ENCODE measurements at places on chromosomes 6 and 20. TPM values are rescaled to one million over a fixed set of nuclear protein-coding genes. Genes with fewer than 3 reads are reported as not detected.

The SLC17A1 gene
- not detected for total RNA-seq

The CAGE1 gene
- total RNA-seq, result not detected

The COL12A1 gene
- 29.7 TPM for total RNA-seq

The PPP1R3G gene
- total RNA-seq, result 16.4 TPM

The HCRTR2 gene
- not detected for total RNA-seq

The TUBB gene
- 121 TPM for total RNA-seq

The TBX18 gene
- 13.1 TPM for total RNA-seq

The SRSF3 gene
- 51.4 TPM for total RNA-seq

The BTNL2 gene
- total RNA-seq, result not detected

The AVP gene
- total RNA-seq, result not detected

The ZNF512B gene
- 8.3 TPM for total RNA-seq

The ENPP5 gene
- total RNA-seq, result 17.7 TPM

The POPDC3 gene
- total RNA-seq, result 39.3 TPM

The DNAH8 gene
- total RNA-seq, result 0.04 TPM

The ZC2HC1B gene
- not detected for total RNA-seq

The RAD21L1 gene
- total RNA-seq, result not detected

The SLC13A3 gene
- total RNA-seq, result 0.37 TPM

The CDKAL1 gene
- total RNA-seq, result 8.8 TPM

The C20orf204 gene
- 0.35 TPM for total RNA-seq

The RHAG gene
- 2.0 TPM for total RNA-seq

The USP49 gene
- 1.7 TPM for total RNA-seq

The GPRC6A gene
- not detected for total RNA-seq

The ELOVL2 gene
- 1.6 TPM for total RNA-seq

The OLIG3 gene
- total RNA-seq, result not detected

The LRP11 gene
- total RNA-seq, result 17.0 TPM

The COX7A2 gene
- 647 TPM for total RNA-seq

The MRPL2 gene
- total RNA-seq, result 37.0 TPM

The PDYN gene
- total RNA-seq, result not detected

The LYRM2 gene
- 18.9 TPM for total RNA-seq

The TMEM217 gene
- 1.3 TPM for total RNA-seq

The ELOVL4 gene
- total RNA-seq, result 0.44 TPM

The GPLD1 gene
- 0.71 TPM for total RNA-seq

The B3GAT2 gene
- not detected for total RNA-seq

The TAAR2 gene
- not detected for total RNA-seq

The TCF15 gene
- total RNA-seq, result 8.0 TPM

The NKX2-4 gene
- not detected for total RNA-seq

Measured in right atrium auricular region (tissue), 2 donors.